ENCODE measurements at places on chromosomes 5 and 9.

DNA sequence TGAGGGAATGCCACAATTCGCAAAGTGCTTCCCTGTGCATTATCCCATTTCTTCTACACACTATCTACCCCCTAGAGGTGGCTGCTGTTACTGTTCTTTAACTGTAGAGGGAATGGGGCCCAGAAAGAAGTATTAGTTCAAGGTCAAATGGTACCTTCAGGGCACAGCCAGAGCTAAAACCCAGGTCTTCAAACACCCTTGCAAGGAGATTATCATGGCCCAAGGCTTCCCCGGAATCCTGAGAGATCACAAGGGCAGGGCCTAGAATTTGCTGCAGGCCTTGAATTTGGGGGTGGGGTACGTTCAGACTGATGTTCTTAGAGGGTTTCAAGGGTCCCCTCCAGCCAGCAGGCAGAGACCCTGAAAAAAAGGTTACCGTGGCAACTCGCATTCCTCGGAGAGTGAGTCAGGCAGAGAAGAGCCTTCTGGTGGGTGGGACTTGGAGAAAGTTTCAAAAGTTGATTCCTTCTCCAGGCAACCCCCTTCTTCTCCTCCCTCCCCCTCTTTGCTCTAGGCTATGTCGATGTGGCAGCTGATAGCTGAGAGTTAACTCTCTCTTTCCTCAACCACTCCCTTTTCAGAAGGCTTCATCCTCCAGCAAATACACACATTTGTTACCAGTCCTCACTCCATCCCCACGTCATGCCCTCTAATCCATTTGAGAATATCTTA, 1.9 kb downstream of the SPARC start:
- DNase-seq, result no peak

GRCh38 chr5:132813599-132814502, 749 bp downstream of the SOWAHA start:
- no peak for DNase-seq

GRCh38 chr5:115838885-115839518, 2.4 kb downstream of the ATG12 start:
- no peak for DNase-seq

DNA sequence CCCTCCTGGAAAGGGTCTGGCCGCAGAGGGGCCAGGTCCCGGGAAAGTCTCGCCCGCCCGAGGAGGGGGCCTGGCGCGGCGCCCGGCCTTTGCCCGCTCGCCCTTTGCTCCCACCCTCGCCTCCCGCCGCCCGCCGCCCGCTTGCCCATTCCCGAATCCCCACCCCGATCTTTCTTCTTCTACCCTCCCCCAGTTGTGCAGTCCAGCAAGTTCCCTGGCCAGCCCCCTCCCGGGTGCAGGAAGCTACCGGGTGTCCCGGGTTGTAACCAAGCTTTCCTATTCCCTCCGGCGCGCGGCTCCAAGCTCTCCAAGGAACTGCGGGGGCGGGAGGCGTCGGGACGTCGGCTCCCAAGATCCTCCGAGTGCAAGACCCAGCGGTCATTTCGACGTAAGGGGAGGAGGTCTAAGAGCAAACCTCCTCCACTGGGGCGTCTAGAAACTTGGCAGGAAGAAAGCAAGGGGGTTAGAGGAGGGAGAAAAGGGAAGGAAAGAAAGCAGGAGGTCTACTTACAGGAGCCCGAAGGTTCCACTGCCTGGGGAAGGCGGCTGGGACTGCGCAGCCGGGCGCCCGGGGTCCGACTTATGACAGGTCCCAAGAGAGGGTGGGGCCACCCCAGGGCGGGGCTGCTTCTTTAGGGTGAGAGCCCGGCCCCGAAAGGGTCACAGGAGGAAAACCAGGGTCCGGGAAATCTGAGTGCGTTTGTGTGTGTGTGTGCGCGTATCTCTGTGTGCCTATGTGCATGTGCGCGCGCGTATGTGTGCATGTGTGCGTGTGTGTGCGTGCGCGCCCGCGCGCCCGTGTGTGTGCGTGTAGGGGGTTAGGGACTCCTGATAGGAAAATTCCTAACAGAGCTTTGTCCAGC, at the start of gene PTGR1:
Gene PTGR1 (minus strand): TSS at position 556 of the 863 bp plus-strand sequence. CDS start 2,225 bp downstream, outside the sequence.
- no peak for DNase-seq

DNA sequence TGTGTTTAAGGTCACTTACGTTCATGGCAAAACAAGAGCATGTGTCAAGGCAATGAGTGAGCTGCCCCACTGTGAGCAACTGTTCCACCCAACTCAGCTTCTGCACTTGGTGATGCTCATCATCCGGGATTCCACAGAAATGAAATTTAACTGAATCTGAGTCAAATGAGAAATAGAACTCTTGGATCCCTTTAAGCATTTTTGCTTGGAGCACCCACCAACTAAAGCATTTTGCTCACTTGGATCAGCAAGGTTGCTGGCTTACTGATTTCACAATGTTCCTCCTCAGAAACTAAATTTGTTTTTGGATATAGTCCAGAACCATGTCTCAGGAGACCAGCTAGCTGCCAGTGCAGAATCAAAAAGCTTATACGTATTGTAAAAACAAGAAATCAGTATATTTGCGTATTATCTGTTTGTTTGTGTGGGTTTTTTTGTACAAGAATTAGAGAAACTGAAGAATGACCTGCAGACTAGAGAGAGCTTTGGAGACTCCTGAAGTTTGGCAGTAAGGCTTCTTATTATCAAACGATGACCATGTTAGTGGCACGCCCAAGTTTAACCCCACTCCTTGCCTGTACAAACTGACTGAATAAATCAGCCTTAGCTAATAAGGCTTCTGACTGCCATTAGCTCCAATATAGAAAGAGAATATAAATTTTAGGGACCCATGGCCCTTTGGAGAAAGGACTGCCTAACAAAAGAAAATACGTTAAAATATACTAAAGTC, 153.8 kb upstream of the FST start:
- DNase-seq, result no peak

GRCh38 chr9:99485459-99485858, 263.4 kb downstream of the SEC61B start:
- DNase-seq, result no peak

DNA sequence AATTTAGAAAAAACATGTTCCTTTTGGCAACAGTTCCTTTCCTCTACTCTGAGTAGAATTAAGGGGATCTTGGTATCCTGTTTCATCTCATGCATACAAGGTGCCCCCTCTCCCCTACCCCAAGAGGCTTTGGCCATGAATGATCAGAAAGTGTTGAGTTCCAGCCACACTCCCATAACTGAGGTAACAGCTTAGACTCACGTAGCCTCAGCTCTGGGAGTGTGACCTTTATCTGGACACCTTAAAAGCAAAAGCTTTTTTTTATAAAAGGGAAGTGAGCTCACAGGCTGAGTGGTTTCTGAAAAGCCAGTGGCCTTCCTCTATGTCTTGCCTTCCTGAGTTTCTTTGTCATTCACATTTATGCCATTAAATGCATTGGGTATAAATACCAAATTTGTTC, 900 bp upstream of the HAVCR2 start:
- no peak for DNase-seq

DNA sequence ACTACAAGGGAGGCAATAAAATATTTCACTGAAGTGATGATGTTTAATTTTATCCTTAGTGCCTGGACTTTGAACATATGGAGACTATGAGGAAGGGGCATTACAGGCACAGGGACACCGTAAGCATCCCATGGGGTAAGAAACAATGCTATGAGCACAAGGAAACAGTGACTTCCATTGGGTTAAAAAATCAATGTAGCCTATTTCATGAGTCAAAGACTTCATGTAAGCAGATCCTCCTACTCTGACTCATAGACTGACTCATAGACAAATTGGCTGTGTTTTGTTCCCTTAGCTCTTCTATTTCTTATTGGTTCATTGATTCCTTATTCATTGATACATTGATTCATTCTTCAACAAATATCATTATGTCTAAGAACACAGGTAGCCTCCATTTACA, 351.0 kb downstream of the PRELID2 start:
- no peak for DNase-seq

GRCh38 chr5:115735108-115735998, 81.1 kb downstream of the CDO1 start:
- DNase-seq, result no peak

- DNase-seq, result no peak
These were observed 20.8 kb downstream of the CDO1 start for GRCh38 chr5:115795700-115796099.

All from activated T-helper 1 cell treated with Interleukin-2 at 50 U/mL for 16 hours (primary cell).